ENCODE measurements at places on chromosomes 12 and 14. TPM values are rescaled to one million over a fixed set of nuclear protein-coding genes. Genes with fewer than 3 reads are reported as not detected.

DNA sequence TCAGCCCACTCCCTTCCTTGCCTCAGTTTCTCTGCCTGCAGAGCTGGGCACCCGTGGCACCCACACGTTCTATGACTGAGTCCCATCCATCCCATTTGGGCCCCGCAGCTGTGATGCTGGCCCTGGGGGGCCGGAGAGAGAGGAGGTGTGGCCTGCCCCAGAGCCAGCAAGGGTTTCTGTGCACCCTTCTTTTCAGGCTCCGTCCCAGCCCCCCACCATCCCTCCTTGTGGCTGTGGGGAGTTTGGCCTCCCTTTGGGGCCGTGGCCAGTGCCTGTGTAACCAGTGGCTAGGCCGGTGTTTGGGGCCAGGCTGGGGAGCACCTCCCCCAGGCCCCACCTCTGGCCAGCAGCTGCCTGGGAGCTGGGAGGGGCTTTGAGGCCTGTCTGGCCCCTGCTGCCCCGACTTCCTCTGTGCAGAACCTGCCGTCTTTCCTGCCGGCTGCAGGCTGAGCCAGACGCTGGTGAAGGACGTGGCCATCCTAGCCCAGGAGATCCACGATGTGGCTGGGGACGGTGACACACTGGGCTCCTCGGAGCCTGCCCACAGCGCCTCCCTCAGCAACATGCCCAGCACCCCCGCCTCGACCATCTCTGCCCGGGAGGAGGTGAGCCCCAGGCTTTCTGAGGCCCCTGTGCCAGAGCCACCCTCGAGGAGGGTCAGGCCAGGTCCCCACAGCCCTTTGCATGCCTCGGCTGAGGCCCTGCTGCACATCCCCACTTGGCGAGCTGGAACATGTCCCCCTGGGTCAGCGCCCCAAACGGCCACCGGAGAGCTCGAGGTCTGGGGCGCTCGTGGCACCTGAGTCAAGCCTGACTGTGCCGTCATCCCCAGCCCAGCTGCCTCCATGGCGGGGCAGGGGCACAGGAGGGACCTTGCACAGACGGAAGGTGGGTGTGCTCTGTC is 27.7 kb downstream of the CEP170B start:
- DNase-seq: no peak

DNA sequence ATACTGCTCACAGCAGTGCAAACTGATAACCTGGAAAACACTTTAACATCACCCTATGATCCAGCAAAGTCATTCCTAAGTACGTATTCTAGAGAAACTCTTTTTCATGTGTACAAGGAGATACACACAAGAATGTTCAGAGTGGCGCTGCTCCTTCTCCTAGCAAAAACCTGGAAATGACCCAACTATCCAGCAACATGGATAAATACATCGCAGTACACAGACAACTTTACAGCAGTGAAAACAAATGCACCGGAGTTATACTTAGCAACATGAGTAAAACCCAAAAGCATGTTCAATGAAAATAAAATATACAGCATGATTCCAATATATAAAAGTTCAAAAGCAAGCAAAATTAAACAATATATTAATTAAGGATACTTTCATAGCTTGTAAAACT is 18.7 kb downstream of the SART3 start:
- DNase-seq: no peak

DNA sequence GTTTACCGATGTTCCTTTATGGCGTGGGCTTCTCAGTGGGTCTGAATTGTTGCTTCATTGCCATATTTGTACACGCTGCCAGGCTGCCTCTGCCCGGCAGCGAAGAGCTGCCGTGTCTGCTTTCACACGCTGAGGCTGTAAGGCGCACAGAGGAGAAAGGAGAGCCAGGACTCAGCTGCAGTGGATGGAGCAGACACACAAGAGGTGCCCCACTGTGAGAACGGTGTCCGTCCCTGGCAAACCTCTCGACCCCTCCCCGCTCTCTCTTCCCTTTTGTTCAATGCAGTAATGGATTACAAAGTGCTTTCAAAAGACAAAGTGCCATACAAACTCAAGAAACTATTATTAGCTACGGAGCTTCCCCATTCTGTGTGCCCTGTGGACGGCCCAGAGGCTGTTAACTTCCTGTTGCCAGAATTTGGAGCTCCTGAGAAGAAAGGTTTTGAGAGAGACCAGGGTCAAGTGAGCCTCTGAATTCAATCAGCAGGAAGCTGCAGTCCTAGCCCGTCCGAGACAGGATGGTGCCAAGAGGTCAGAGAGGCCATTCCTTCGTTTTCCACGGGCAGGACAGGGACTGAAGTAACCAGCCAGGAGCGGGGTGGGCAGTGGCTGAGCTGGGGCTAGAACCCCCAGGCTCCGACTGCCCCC is 15.8 kb downstream of the CCND2 start:
- no peak for DNase-seq

The GLIPR1L1 gene
- not detected for total RNA-seq

The OLR1 gene
- not detected for total RNA-seq
